ENCODE measurements at places on chromosomes 3 and 15.

- H3K36me3 ChIP-seq: no peaks in the 10 kb centered on the region
- no peaks in the 10 kb centered on the region for H3K4me1 ChIP-seq
- no peak overlapping the region for H3K4me3 ChIP-seq
- peaks cover 21% of the 10 kb centered on the region for H3K27me3 ChIP-seq
- no peak for DNase-seq
Measured at GRCh38 chr15:55737373-55737772, 5.6 kb downstream of the PRTG start.

GRCh38 chr15:61530769-61531168 is 301.7 kb upstream of the RORA start:
- H3K27me3 ChIP-seq: peaks cover 4% of the 10 kb centered on the region
- H3K36me3 ChIP-seq: no peaks in the 10 kb centered on the region
- DNase-seq: no peak

GRCh38 chr15:42707873-42708544 is 28.9 kb downstream of the CDAN1 start:
- H3K4me3 ChIP-seq: no peak overlapping the region
- H3K4me1 ChIP-seq: peaks cover 5% of the 10 kb centered on the region
- H3K27ac ChIP-seq: peak overlapping the region; percentile 8
- H3K27me3 ChIP-seq: no peaks in the 10 kb centered on the region

GRCh38 chr3:128372707-128373533 is 93.8 kb downstream of the DNAJB8 start:
- peaks cover 5% of the 10 kb centered on the region for H3K4me1 ChIP-seq
- no peaks in the 10 kb centered on the region for H3K36me3 ChIP-seq
- no peak overlapping the region for H3K4me3 ChIP-seq
- H3K27ac ChIP-seq: no peak overlapping the region
- DNase-seq: no peak

DNA sequence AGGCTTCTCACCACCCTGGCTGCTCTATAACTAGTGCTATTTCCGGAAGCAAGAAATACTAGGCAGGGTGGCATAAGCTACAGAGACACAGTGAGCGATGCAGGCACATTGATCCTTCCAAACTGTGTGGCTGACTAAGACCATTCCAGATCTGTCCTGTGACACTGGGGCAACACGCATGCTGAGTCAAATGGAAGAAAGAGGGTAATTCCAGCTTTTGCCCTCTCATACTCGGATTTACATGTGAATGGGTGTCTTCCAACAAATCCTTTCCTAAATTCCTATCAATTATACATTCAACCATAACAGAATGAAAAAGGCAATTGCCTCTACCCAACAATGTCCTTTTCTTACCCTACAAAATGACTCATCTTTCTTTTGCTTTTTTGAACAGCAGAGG is 5.1 kb downstream of the FSIP1 start:
- H3K27ac ChIP-seq: no peak overlapping the region
- DNase-seq: no peak
- peaks cover 3% of the 10 kb centered on the region for H3K36me3 ChIP-seq
- no peak overlapping the region for H3K4me3 ChIP-seq

- no peak overlapping the region for H3K4me3 ChIP-seq
- H3K27ac ChIP-seq: no peak overlapping the region
- peaks cover 13% of the 10 kb centered on the region for H3K36me3 ChIP-seq
Measured at GRCh38 chr3:195892105-195893043, 16.0 kb downstream of the TNK2 start.

- no peaks in the 10 kb centered on the region for H3K4me1 ChIP-seq
- H3K36me3 ChIP-seq: no peaks in the 10 kb centered on the region
- DNase-seq: no peak
- H3K4me3 ChIP-seq: no peak overlapping the region
Measured at GRCh38 chr3:195041871-195042742, 228.9 kb downstream of the XXYLT1 start.

DNA sequence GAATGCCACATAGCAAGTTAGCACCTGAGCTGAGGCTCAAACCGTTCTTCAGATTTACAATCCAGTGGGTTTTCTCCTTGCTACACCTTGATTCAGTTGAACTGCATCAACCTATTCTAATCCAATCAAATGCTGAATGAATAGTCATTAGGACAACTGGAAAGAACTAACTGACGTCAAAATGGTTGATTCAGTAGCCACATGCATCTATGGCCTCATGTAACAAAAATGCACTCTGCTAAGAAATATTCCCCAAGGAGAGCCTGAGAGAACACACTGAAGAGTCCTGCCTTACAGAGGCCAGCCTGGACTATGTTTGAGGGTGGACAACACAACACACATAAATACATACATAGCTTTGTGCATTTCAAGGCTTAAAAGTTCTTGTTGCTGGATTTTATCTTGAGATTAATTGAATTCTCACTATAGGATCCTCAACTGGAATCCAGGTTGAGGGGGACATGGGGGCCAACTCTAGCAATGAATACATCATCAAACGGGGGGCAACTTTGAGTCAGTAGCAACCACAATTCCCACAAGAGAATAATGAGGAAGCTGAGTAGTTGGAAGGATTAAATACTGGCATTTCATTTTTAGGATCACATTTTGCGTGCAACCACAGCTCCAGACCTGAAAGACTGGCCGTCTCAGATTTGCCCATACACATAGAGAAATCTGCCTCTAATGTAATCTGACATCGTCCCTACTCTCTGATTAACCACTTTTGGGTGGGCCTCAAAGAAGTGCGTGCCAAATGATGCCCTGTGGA is 280.2 kb upstream of the ICE2 start:
- H3K36me3 ChIP-seq: no peaks in the 10 kb centered on the region
- peaks cover 4% of the 10 kb centered on the region for H3K4me1 ChIP-seq
- H3K27me3 ChIP-seq: peaks cover 4% of the 10 kb centered on the region
- DNase-seq: no peak

DNA sequence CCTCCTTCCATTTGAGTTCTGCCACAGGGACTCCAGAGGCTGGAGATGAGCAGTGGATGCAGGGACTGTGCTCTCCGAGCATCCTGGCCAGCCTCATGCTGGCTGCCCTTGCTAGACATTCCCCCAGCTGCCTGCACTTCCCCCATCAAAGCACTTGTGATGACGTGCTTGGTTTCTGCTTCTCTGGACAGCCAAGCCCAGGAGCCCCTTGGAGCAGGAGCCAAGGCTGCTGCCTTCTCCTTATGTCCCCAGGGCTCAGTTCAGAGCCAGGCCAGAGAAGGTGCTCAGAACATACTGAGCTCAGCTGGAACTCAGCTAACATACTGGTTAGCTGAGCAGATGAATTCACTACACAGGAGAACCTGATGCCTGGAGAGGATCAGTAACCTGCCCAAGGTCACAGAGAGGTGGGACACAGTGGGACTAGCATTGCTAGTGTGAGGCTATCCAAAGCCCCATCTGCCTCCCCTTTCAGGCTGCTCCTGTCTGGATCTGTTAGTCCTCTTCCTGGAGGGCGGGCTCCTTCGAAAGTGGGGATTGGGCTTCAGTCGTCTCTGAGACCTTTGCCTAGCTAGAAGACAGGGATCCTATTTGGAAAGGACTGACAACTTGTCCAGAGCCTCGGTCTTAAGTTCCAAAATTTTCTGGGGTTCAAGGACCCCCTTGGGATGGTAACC is 4.3 kb downstream of the PCBP4 start:
- H3K4me3 ChIP-seq: no peak overlapping the region
- no peaks in the 10 kb centered on the region for H3K36me3 ChIP-seq
- peaks cover 67% of the 10 kb centered on the region for H3K27me3 ChIP-seq

GRCh38 chr3:64028754-64029153 is 5.5 kb upstream of the PSMD6 start:
- DNase-seq: no peak
- no peaks in the 10 kb centered on the region for H3K36me3 ChIP-seq
- peaks cover 9% of the 10 kb centered on the region for H3K4me1 ChIP-seq
- no peak overlapping the region for H3K4me3 ChIP-seq
- peaks cover 32% of the 10 kb centered on the region for H3K27me3 ChIP-seq

GRCh38 chr3:69181592-69182211 is 59.3 kb upstream of the LMOD3 start:
- no peak for DNase-seq
- no peak overlapping the region for H3K4me3 ChIP-seq
- H3K4me1 ChIP-seq: peaks cover 9% of the 10 kb centered on the region
- H3K36me3 ChIP-seq: peaks cover 43% of the 10 kb centered on the region
- no peak overlapping the region for H3K27ac ChIP-seq
- no peaks in the 10 kb centered on the region for H3K27me3 ChIP-seq

DNA sequence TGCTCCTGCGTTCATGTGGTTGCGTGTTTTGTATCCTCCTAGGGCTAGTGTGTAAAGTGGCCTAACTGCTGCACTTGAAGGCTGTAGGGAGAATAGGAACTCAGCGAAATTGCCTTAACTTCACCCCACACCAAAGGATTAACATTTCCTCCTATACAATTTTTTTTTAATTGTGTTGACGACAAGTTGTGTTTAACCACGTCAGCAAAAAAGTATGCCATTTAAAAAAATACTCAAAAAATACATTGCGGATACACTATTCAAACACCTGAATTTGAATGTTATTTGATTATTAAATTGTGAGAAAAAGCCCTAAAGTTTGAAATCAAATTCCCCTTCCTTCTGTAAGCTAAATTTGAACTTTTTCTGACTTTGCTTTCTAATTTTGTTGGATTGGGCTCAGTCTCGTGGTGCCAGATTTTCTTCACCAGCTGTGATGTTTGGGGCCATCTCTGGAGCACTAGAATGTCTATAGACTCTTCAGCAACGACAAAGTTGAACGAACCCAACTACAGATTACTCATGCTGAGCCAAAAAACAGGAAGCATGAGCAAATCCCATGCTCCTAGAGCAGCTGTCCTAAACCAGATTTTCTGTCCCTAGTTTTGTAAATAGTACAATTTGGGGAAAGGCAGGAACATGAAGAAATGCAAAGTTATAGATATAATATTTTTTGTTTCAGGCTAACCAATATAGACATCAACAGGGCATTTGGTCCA is 8.1 kb upstream of the SLC9A9 start:
- H3K36me3 ChIP-seq: no peaks in the 10 kb centered on the region
- H3K4me1 ChIP-seq: peaks cover 24% of the 10 kb centered on the region
- no peak overlapping the region for H3K4me3 ChIP-seq
- H3K27ac ChIP-seq: no peak overlapping the region
- no peak for DNase-seq

DNA sequence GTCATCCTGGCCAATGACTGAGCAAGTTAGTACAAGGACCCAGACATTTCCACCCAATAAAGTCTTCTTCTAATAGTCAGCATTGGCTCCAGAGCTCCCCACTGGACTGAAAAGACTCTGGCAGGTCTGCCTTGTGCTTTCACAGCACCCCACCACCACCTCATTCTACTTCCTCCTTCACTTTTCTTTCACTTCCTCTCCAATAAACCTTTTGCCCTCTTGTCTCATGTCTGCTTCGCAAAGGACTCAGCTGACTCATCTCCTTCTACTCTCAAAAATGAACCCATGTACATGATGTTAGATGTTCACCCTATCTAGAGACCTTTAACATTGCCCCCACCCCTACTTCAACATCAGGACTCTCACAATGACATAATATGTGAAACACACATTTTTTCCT is 181.0 kb upstream of the PPP2R3A start:
- no peak overlapping the region for H3K4me3 ChIP-seq
- no peak for DNase-seq
- no peaks in the 10 kb centered on the region for H3K27me3 ChIP-seq
- no peak overlapping the region for H3K27ac ChIP-seq

GRCh38 chr3:23668430-23668904 is 137.3 kb upstream of the UBE2E1 start:
- H3K4me3 ChIP-seq: no peak overlapping the region
- H3K4me1 ChIP-seq: no peaks in the 10 kb centered on the region
- no peaks in the 10 kb centered on the region for H3K36me3 ChIP-seq
- no peak for DNase-seq
- no peak overlapping the region for H3K27ac ChIP-seq

DNA sequence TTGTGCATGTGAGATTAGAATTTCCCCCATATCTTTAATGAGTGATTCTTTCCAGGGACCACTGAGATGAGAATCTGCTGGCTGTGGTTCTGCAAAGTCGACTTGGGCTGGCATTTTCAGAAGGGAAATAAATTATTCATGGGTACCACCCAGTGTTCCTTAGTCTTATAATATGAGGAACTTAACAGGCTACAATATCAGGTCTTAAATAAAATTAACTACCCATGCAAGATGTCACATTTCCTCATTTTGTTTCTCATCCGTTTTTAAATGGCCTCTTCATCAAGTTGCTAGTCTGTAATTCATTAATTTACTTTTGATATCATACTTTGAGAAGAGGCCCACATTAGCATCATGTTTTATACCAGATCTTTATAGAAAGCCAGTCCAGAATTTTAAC is 58.3 kb upstream of the SKOR1 start:
- H3K27me3 ChIP-seq: no peaks in the 10 kb centered on the region
- DNase-seq: no peak

- H3K4me1 ChIP-seq: peaks cover 9% of the 10 kb centered on the region
- DNase-seq: peak; percentile 50
- peak within 1 kb of the TSS; percentile 66 for H3K4me3 ChIP-seq
- H3K27me3 ChIP-seq: peaks cover 43% of the 10 kb centered on the region
- H3K36me3 ChIP-seq: peaks cover 4% of the 10 kb centered on the region
Measured at GRCh38 chr3:183252973-183253527, at the start of gene B3GNT5. Gene B3GNT5 (plus strand): TSS chr3:183253253. CDS start chr3:183269799, 16,546 bp downstream.

GRCh38 chr15:62782071-62782841 is 260.3 kb upstream of the TPM1 start:
- H3K4me3 ChIP-seq: no peak overlapping the region
- H3K36me3 ChIP-seq: no peaks in the 10 kb centered on the region
- peak; percentile 24 for DNase-seq
- peaks cover 12% of the 10 kb centered on the region for H3K27me3 ChIP-seq
- H3K27ac ChIP-seq: no peak overlapping the region

DNA sequence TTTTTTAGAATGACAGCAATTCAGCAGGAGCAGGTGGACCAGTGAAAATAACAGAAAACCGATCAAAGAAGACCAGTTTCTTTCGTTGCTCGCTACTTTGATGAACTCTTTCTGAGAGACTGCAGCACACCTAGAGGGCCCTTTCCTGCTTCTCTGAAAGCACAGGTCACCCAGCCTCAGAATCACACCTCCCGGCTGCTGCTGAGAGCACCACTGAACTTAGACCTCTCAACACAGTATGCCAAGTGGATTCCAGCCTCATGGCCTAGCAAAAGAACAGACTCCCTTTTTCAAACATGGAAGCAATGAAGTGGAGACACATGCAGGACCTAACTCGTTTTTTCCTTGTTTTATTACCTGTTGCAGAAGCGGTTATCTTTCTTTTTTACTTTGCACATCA is 13.9 kb upstream of the APH1B start:
- H3K27me3 ChIP-seq: no peaks in the 10 kb centered on the region
- H3K4me1 ChIP-seq: no peaks in the 10 kb centered on the region
- H3K27ac ChIP-seq: no peak overlapping the region
- peaks cover 54% of the 10 kb centered on the region for H3K36me3 ChIP-seq
- H3K4me3 ChIP-seq: no peak overlapping the region

Measured in activated naive CD4-positive, alpha-beta T cell treated with anti-CD3 and anti-CD28 coated beads, Interleukin-2, amount 10 ng/mL, durations not matched to agents 7 days and 5 days (primary cell).